Ovary (tissue), 10 donors: ENCODE measurements at places on chromosomes 5 and 9.

DNA sequence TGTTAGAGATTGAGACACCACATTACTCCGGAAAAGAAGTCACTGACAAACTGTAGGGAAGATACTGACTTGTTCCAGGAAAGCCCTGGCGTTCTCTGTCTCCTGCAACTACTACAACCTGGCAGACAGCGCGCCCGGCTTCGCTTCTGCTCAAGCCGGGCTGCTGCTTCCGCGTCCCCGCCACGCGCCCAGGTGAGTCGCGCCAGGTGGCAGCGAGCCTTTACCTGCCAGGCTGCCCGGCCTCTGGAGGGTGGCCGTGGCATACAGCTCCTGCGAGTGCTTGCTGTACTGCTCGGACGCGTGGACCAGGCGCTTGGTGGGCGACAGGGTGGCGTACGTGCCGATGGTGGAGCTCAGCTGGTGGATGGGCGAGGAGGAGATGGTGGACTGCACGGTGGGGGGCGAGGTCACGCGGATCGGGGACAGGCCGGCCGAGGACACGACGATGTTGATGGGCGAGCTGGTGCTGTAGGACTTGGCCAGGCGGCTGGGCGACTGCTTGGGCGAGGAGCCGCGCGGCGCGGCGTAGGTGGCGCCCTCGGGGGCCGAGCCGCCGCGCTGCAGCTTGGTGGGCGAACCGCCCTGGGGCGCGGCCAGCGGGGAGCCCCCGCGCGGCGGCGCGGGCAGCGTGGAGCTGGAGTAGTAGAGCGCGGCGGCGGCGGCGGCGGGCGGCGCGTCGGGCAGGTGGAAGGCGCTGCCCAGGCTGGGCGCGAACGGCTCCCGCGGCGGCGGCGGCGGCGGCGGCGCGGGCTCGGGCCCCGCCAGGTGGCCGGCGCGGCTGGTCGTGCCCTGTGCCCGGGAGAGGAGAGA is 519.6 kb downstream of the CTNND2 start:
- peaks cover 5% of the 10 kb centered on the region for H3K4me1 ChIP-seq
- peak overlapping the region; percentile 23 for H3K27ac ChIP-seq
- H3K4me3 ChIP-seq = peak overlapping the region; percentile 11
- no peaks in the 10 kb centered on the region for H3K27me3 ChIP-seq
- no peaks in the 10 kb centered on the region for H3K36me3 ChIP-seq

DNA sequence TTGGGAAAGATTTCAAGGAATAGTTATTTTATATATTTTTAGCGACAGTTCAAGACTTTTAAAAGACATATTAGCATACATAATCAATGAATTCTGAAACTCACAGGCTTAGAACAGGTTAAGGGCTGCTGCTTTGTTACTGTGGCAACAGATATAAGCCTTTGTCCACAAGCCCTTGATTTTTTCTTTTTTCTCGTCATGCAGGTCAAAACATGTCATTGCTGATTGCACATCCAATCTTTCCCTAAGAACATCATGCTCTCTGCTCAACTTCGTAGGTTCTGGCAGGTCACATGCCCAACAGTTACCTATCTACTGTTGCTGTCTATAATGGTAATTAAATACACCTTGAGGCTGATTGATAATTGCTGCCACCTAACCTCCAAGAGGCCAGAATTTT is 172.5 kb upstream of the PTPRD start:
- DNase-seq = no peak
- no peak overlapping the region for H3K27ac ChIP-seq
- no peak overlapping the region for H3K4me3 ChIP-seq
- no peaks in the 10 kb centered on the region for H3K4me1 ChIP-seq

GRCh38 chr5:73125289-73125688 is 4.9 kb downstream of the TMEM171 start:
- no peak overlapping the region for H3K27ac ChIP-seq
- no peaks in the 10 kb centered on the region for H3K27me3 ChIP-seq
- no peak overlapping the region for H3K4me3 ChIP-seq

DNA sequence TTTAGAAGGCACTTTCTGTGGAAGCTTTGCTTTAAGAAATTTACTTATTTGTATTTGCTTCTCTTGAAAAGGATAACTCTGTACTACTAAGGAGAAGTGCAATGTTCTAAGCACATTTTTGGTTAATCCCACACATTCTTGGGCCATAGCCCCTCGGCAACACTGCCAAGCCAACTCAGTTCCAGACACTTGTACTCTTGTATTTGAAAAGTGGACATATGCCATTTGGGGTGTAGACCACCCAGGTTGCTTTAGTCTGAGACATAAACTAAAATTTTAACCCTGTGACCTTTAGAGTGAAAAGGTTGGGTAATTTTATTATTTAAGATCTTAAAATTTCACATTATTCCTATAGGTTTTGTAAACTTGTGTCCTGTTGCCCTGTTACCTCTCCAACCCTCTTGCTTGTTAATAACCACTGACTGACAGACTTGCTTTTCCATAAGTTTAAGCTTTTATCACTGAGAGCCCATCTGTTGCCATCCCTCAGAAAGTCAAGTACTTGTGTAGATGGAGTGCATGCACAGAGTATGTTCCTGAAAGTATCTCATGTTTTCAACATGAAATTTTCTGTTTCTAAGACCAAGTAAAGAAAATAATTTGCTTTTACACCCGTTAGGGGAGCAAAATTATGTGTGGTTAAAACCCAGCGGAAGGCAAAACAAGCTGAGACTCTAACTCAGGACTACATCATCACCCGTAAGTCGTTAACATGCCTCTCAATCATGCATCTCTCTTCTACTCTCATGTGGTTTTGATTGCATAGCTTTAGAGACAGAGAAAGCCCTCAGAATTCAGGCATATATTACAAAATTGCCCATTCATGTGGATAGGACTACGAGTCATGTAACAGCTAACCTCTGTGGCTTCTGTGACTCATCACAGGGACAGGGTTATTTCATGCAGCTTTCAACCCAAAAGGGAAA is 117.3 kb downstream of the GDNF start:
- no peaks in the 10 kb centered on the region for H3K36me3 ChIP-seq
- H3K4me1 ChIP-seq = peaks cover 4% of the 10 kb centered on the region
- DNase-seq = no peak
- no peaks in the 10 kb centered on the region for H3K27me3 ChIP-seq

- no peaks in the 10 kb centered on the region for H3K27me3 ChIP-seq
- H3K27ac ChIP-seq = no peak overlapping the region
- no peak for DNase-seq
- no peaks in the 10 kb centered on the region for H3K36me3 ChIP-seq
- peaks cover 3% of the 10 kb centered on the region for H3K4me1 ChIP-seq
Observed at GRCh38 chr5:60522292-60522905, 177.6 kb downstream of the DEPDC1B start.

GRCh38 chr9:94761481-94761880 is 35.0 kb downstream of the AOPEP start:
- H3K27me3 ChIP-seq = no peaks in the 10 kb centered on the region
- no peak for DNase-seq
- no peak overlapping the region for H3K4me3 ChIP-seq
- H3K36me3 ChIP-seq = no peaks in the 10 kb centered on the region
- no peak overlapping the region for H3K27ac ChIP-seq

GRCh38 chr5:142455856-142456255 is 131.0 kb upstream of the SPRY4 start:
- H3K4me1 ChIP-seq = no peaks in the 10 kb centered on the region
- no peaks in the 10 kb centered on the region for H3K27me3 ChIP-seq
- H3K36me3 ChIP-seq = no peaks in the 10 kb centered on the region
- H3K4me3 ChIP-seq = no peak overlapping the region
- DNase-seq = no peak

GRCh38 chr9:109730228-109730627 is 49.8 kb upstream of the PALM2AKAP2 start:
- no peak overlapping the region for H3K4me3 ChIP-seq
- H3K27me3 ChIP-seq = no peaks in the 10 kb centered on the region
- H3K36me3 ChIP-seq = no peaks in the 10 kb centered on the region
- no peak for DNase-seq

DNA sequence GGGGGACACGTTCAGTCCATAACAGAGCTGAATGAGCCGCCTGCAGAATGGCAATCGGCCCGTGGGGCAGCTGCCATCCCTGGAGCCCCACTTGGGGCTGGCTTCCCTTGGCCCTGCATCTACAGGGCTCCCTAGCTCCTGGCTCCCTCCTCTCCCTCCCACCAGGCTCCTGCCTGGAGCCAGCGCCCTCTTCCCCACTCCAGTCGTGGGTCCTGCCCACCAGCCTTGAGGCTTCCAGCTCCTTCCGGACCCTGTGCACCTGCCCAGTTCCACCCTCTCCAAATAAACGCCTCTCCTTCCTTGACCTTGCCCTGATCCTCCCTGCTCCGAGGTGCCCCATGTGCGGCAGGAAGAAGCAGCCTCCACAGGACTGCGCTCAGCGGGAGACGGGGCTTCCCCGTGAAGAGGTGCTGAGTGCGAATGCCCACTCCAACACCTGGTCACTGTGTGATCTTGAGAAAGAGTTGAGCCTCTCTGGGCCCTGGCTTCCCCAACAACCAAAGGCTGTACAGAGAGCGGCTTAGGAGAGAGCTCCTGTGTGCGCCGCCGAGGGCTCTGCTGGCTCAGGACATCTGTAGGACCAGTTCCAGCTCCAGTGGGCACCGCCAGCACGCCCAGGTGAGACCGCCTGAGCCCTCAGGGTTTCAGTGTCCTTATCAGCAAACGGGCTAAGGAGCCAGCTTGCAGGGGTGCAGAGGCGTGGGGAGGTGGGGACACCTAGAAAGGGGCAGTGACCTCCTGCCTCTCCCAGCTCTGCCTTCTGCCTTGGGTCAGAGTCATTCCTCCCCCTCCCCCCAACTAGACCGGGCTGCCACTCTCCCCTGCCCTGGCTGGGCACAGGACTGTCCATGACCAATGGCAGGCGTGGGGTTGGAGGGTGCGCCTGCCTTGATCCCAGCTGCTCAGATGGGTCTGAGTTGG is 12.1 kb downstream of the C9orf50 start:
- H3K4me1 ChIP-seq = peaks cover 16% of the 10 kb centered on the region
- peak; percentile 54 for DNase-seq
- no peaks in the 10 kb centered on the region for H3K27me3 ChIP-seq
- peak overlapping the region; percentile 89 for H3K27ac ChIP-seq
- no peaks in the 10 kb centered on the region for H3K36me3 ChIP-seq

DNA sequence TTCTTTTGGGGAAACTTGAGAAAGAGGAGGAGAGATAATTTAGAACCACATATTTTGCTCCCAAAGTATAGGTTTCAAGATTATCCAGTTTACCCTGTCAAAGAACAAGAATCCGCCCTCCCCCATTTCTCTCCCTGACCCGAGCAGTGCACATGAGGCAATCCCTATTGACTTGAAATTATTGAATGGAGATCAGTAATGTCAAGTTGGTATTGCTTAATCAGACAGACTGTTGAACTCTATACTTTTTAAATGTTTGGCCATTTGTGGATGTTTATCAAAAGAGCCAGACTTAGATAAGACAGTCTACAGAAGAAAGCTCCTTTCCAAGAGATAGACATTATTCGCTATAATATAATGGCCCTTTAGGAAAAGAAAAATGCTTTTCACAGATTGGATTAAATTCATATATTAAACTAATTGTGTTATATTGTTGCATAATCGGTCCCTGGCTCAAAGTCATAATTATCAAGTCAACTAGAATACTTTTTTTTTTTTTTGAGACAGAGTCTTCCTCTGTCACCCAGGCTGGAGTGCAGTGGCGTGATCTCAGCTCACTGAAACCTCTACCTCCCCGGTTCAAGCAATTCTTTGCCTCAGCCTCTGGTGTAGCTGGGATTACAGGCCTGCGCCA is 5.3 kb downstream of the SLC25A25 start:
- H3K4me3 ChIP-seq = no peak overlapping the region
- no peaks in the 10 kb centered on the region for H3K36me3 ChIP-seq
- peaks cover 21% of the 10 kb centered on the region for H3K4me1 ChIP-seq
- no peak for DNase-seq

GRCh38 chr5:88671505-88672499 is 211.2 kb downstream of the MEF2C start:
- no peak overlapping the region for H3K4me3 ChIP-seq
- peaks cover 2% of the 10 kb centered on the region for H3K4me1 ChIP-seq
- H3K27me3 ChIP-seq = peaks cover 7% of the 10 kb centered on the region
- no peak for DNase-seq
- H3K27ac ChIP-seq = no peak overlapping the region

GRCh38 chr5:32628049-32628844 is 42.9 kb downstream of the SUB1 start:
- DNase-seq = no peak
- no peak overlapping the region for H3K27ac ChIP-seq
- H3K4me1 ChIP-seq = peaks cover 14% of the 10 kb centered on the region

DNA sequence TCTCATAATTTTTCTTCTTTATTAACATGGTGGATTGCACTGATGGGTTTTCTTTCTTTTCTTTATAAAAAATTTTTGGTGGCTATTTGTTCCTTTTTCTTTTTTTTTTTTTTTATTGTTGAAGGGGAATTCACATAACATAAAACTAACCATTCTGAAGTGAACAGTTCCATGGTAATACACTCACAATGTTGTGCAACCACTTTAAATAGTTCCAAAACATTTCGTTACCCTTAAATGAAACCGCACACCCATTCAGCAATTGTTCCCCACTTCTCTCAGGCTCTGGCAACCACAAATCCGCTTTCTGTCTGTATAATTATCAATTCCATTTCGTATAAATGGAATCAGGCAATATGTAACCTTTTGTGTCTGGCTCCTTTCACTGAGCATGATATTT is 11.7 kb upstream of the SETX start:
- no peak overlapping the region for H3K4me3 ChIP-seq
- H3K4me1 ChIP-seq = no peaks in the 10 kb centered on the region
- no peak for DNase-seq
- no peaks in the 10 kb centered on the region for H3K36me3 ChIP-seq
- H3K27me3 ChIP-seq = no peaks in the 10 kb centered on the region
- no peak overlapping the region for H3K27ac ChIP-seq

- H3K4me1 ChIP-seq = peaks cover 10% of the 10 kb centered on the region
- H3K36me3 ChIP-seq = no peaks in the 10 kb centered on the region
- DNase-seq = no peak
- no peak overlapping the region for H3K27ac ChIP-seq
Observed at GRCh38 chr9:93826209-93826608, 128.9 kb downstream of the BARX1 start.

DNA sequence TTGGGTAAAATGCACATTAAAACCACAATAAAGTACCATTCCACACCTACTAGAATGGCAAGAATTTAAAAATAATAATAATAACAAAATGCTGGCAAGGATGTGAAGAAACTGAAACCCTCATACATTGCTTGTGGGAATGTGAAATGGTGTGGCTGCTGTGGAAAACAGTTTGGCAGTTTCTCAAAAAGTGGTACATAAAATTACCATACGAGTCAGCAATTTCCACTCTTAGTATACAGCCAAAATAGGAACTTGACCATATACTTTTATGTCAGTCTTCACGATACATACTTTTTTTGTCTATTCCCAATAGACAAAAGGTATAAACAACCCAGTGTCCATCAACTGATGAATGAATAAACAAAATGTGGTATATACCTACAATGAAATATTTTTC is 15.6 kb downstream of the FKBP15 start:
- no peaks in the 10 kb centered on the region for H3K36me3 ChIP-seq
- DNase-seq = no peak
- no peaks in the 10 kb centered on the region for H3K4me1 ChIP-seq
- H3K4me3 ChIP-seq = no peak overlapping the region
- H3K27ac ChIP-seq = no peak overlapping the region
- H3K27me3 ChIP-seq = no peaks in the 10 kb centered on the region
